Mesothelial cell of epicardium (in vitro differentiated cells): ENCODE measurements at places on chromosomes 2 and 18. TPM values are rescaled to one million over a fixed set of nuclear protein-coding genes. Genes with fewer than 3 reads are reported as not detected.

GRCh38 chr18:58098706-58099105, 54.7 kb downstream of the NEDD4L start:
- H3K36me3 ChIP-seq: peaks cover 1% of the 10 kb centered on the region
- DNase-seq: no peak
- no peak overlapping the region for H3K4me3 ChIP-seq
- peaks cover 71% of the 10 kb centered on the region for H3K4me1 ChIP-seq
- H3K27ac ChIP-seq: no peak overlapping the region

DNA sequence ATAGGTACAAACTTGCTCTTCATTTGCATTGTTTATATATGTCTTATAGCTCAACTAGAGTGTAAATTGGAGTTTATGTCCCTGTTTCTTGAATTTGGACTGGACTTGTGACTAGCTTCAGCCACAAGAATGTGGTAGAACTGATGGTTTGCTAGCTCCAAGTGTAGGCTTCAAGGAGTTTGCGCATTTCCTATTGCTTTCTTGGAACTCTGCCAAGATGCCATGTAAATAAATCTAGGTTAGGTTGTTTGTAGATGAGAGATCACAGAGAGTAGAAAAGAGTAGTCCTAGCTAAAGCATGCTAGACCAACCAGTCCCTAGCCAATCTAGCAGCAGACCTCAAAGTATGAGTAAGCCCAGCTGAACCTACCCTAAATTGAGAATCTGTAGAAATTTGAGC, 183.0 kb upstream of the CYP26B1 start:
- peaks cover 11% of the 10 kb centered on the region for H3K4me1 ChIP-seq
- no peak for DNase-seq

GRCh38 chr2:236587861-236588815, 18.5 kb downstream of the ACKR3 start:
- H3K27me3 ChIP-seq: no peaks in the 10 kb centered on the region
- peaks cover 5% of the 10 kb centered on the region for H3K36me3 ChIP-seq
- no peak overlapping the region for H3K27ac ChIP-seq
- H3K4me1 ChIP-seq: peaks cover 21% of the 10 kb centered on the region
- DNase-seq: no peak

DNA sequence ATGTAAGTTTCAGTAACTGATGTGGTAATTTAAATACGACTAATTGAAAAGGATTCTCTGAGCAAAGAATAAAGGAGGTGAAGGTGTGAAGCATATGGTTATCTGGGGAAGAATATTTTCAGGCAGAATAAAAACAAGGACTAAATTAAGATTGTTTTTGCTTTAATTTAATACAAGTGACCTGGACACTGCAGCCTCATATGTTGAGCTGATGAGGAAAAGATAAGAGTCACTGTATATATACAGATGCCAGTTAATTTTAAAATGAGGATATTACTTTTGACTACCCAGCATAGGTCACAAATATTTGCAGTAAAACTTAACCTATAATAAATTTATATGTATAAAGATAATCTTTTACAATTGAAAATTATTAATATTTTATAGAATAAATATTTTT, 47.8 kb upstream of the LRP1B start:
- H3K4me1 ChIP-seq: peaks cover 26% of the 10 kb centered on the region
- no peak overlapping the region for H3K4me3 ChIP-seq
- H3K36me3 ChIP-seq: no peaks in the 10 kb centered on the region
- H3K27me3 ChIP-seq: no peaks in the 10 kb centered on the region
- H3K27ac ChIP-seq: no peak overlapping the region

GRCh38 chr2:128841803-128842202, 523.1 kb upstream of the HS6ST1 start:
- no peak overlapping the region for H3K4me3 ChIP-seq
- H3K27ac ChIP-seq: no peak overlapping the region
- no peaks in the 10 kb centered on the region for H3K27me3 ChIP-seq
- H3K4me1 ChIP-seq: peaks cover 14% of the 10 kb centered on the region
- DNase-seq: no peak

DNA sequence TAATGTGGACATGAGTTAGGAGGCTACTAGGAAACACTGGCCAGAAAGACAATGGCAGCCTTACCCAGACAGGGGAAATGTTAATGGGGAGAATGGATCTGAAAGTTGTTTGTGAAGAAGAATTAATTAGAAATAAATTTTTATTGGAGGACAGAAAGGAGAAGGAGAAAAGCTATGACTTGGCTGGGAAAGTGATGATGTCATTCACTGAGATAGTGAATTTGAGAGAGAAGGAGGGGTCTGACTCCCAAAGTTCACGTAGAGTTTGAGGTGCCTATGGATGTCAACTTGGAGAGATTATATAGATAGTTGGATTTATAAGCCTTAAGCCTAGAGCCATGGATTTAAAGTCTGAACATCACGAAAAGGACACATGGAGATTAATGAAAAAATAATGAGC, 144.6 kb upstream of the ZNF521 start:
- no peak for DNase-seq
- no peak overlapping the region for H3K4me3 ChIP-seq
- peaks cover 20% of the 10 kb centered on the region for H3K4me1 ChIP-seq
- no peaks in the 10 kb centered on the region for H3K27me3 ChIP-seq

GRCh38 chr2:222064286-222064685, 234.5 kb downstream of the PAX3 start:
- DNase-seq: no peak
- peaks cover 13% of the 10 kb centered on the region for H3K4me1 ChIP-seq
- H3K36me3 ChIP-seq: no peaks in the 10 kb centered on the region
- H3K4me3 ChIP-seq: no peak overlapping the region
- H3K27me3 ChIP-seq: peaks cover 26% of the 10 kb centered on the region

DNA sequence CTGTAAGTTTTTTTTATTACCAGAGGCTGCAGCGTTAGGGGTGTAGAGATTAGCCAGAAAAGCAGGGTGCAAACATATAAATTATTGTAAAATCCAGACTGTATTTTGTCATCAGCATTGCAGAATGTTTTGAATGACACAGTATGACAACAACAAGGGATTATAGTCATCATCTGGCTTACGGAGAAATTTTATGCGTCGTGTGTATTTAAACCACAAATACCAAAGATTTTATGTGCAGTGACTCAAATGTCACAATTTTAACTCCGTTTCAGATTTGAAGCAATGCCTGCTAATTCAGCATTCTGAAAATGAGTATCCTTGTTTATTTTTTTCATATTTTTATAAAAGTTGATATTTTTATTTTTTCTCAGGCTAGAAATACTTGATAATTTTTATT, 19.4 kb upstream of the TMX3 start:
- no peaks in the 10 kb centered on the region for H3K27me3 ChIP-seq
- no peaks in the 10 kb centered on the region for H3K4me1 ChIP-seq
- H3K27ac ChIP-seq: no peak overlapping the region
- DNase-seq: no peak
- no peaks in the 10 kb centered on the region for H3K36me3 ChIP-seq

DNA sequence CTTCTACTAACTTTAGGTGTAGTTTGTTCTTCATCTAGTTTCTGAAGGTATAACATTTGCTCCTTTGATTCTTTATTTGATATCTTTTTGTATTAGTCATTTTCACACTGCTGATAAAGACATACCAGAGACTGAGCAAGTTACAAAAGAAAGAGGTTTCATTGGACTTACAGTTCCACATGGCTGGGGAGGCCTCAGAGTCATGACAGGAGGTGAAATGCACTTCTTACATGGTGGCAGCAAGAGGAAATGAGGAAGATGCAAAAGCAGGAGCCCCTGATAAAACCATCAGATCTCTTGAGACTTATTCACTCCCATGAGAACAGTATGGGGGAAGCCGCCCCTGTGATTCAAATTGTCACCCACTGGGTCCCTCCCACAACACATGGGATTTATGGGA, 544.4 kb upstream of the DSEL start:
- H3K4me3 ChIP-seq: no peak overlapping the region
- H3K27me3 ChIP-seq: no peaks in the 10 kb centered on the region
- DNase-seq: no peak
- no peaks in the 10 kb centered on the region for H3K4me1 ChIP-seq

- no peaks in the 10 kb centered on the region for H3K36me3 ChIP-seq
- no peak for DNase-seq
- H3K27me3 ChIP-seq: no peaks in the 10 kb centered on the region
Measured at GRCh38 chr2:75896779-75897366, 186.2 kb upstream of the GCFC2 start.

DNA sequence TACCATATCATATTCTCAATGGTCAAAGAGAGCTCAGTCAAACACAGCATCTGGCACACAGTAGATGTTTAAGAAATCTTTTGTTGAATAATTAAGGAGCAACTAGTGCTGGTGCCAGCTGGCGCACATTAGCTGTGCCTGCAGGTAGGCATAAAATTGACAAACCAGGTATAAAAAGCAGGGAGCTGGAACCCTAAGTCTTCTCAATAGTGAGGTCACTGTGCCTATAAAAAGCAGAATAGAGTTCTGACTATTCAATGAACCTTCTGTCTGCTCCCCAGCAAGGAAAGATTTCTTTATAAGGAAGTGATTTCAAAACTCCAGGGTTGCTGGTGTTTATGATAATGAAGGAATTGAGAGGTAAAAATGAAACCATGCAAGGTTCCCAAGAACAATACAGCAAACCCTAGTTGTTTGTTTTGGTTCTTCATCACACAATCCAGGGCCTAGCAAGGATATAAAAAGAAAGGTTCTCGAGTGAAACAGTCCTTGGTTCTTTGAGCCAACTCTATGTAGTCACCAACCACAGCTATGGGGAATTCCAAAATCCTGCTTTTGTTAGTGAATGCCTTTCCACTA, 76.1 kb downstream of the THADA start:
- no peak overlapping the region for H3K4me3 ChIP-seq
- no peaks in the 10 kb centered on the region for H3K27me3 ChIP-seq
- H3K27ac ChIP-seq: no peak overlapping the region
- peaks cover 19% of the 10 kb centered on the region for H3K4me1 ChIP-seq

Gene ACOXL
- total RNA-seq: 0.20 to 0.44 TPM (median 0.25 TPM) in 3 replicates

DNA sequence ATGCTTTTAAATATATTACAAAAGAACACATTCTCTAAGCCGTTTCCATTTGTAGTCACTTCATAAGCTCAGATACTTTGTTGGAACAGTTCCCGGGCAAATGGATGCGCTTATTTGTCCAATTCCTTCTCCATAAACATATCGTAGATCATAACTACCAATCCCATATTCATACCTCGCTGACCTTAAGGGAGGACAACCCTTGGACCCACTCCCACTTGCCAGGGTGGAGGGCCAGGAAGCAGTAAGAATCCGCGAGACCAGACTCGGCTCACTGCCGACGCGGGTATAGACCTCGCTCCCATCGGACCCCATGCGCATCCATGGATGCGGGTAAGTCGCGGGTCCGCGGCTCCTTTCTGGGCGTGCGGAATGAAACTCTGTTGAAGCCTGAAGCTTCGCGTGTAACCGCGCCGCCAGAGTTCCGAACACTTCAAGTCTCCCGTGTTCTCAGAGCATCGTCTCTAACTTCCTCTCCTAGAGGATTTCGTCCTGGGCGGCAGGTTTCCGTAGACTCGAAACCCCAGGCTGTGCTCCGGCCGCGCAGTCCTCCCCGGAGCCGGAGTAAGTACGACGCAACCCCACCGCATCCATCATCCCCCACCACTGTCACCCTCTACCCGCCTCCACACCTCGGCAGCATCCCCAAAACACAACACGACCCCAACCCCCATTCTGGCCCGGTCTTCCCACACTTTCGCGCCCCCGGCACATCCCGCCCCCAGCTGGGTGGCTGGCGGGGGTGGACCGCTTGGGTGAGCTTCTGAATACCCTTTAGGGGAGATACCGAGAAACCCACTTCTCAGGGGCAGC, 1.1 kb downstream of the DSC3 start:
- H3K27ac ChIP-seq: peak overlapping the region; percentile 98
- H3K36me3 ChIP-seq: no peaks in the 10 kb centered on the region
- H3K4me1 ChIP-seq: peaks cover 66% of the 10 kb centered on the region

Gene LMAN2L
- total RNA-seq: 30.5 to 33.3 TPM (median 31.4 TPM) in 3 replicates

- no peak overlapping the region for H3K4me3 ChIP-seq
- H3K36me3 ChIP-seq: no peaks in the 10 kb centered on the region
- DNase-seq: no peak
- H3K27ac ChIP-seq: no peak overlapping the region
- peaks cover 9% of the 10 kb centered on the region for H3K4me1 ChIP-seq
Measured at GRCh38 chr2:233007739-233008138, 5.3 kb downstream of the NGEF start.

DNA sequence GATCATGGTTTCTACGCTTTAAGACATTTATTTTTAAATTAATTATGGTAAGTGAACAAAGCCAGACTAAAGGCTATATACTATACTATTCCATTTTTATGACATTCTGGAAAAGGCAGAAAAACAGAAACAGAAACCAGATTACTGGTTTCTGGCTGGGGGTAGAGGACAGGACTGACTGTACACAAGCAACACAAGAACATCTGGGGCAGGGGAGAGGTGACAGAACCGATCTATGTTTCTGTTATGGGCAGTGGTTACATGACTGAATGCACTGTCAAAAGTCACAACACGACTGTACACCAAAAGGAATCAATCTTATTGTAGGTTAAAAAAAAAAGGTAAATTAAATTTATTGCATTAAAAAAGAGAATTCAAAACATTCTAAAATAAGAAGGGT, 64.7 kb downstream of the PTPN2 start:
- no peaks in the 10 kb centered on the region for H3K27me3 ChIP-seq
- no peak overlapping the region for H3K27ac ChIP-seq
- H3K4me1 ChIP-seq: peaks cover 5% of the 10 kb centered on the region
- H3K4me3 ChIP-seq: no peak overlapping the region
- DNase-seq: no peak

Gene RAD51AP2
- 0.13 to 0.18 TPM (median 0.16 TPM) in 3 replicates for total RNA-seq

DNA sequence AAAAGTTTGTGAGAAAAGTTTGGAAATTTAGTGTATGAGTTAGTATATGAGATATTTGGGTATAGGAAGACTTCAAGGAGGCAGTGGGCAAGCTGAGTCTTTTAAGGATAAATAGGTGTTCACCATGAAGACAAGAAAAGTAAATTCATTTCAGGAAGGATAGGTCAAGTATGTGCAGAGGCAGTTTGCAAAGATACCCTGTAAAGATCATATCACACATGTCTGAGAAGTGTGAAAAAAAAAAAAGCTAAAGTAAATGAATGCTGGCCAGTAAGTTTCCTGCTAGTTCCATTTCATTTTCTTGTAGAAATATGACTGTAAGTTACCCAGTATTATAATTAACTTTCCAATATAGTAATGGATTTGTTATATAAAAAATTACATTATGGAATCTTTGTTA, 131.0 kb downstream of the PHLPP1 start:
- peaks cover 3% of the 10 kb centered on the region for H3K36me3 ChIP-seq
- no peak for DNase-seq
- no peak overlapping the region for H3K4me3 ChIP-seq
- H3K4me1 ChIP-seq: no peaks in the 10 kb centered on the region

DNA sequence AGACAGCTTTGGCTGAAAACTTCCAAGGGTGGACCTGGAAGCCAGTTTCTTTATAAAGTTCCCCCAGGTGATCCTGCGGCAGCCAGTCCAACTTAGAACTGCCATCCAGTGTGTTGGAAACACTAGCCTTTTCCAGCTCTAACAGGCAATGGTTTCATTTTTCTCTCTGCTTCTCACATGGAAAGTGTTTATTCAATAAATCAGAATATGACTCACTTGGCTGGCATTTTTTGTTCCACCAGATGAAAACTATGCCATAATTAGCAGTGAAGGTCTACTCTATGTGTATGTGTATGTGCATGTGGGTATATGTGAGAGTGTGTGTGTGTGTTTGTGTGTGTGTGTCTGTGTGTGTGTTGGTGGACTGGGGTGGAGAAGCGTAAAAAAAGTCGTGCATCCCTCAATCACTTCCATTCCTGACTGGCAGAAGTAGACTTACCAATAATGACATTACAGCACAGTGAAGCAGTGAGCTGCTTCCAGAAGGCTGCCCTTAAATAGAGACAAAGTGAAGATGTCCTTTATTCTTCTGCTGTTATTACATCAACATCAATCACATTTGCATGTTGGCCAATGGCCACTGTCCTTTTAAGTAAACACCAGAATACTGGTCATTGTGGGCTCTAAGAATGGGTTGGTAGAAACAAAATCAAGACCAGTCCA, 90.9 kb upstream of the SETBP1 start:
- no peak overlapping the region for H3K4me3 ChIP-seq
- H3K4me1 ChIP-seq: peaks cover 44% of the 10 kb centered on the region
- H3K36me3 ChIP-seq: no peaks in the 10 kb centered on the region
- H3K27me3 ChIP-seq: no peaks in the 10 kb centered on the region
- H3K27ac ChIP-seq: peak overlapping the region; percentile 8

Gene DLX2
- 9.7 to 11.8 TPM (median 10.7 TPM) in 3 replicates for total RNA-seq

Gene MC2R
- total RNA-seq: not detected in 3 replicates
